ENCODE measurements at places on chromosomes 6 and 20. TPM values are rescaled to one million over a fixed set of nuclear protein-coding genes. Genes with fewer than 3 reads are reported as not detected.

Gene THBS2
- 25.0 TPM for total RNA-seq

Gene BYSL
- total RNA-seq = 11.1 TPM

GRCh38 chr20:13231031-13231752 is 10.1 kb downstream of the ISM1 start:
- H3K36me3 ChIP-seq = no peaks in the 10 kb centered on the region
- DNase-seq = no peak
- no peak overlapping the region for H3K27ac ChIP-seq
- no peaks in the 10 kb centered on the region for H3K4me1 ChIP-seq
- no peak overlapping the region for H3K4me3 ChIP-seq
- H3K27me3 ChIP-seq = no peaks in the 10 kb centered on the region

GRCh38 chr6:79762370-79762769 is 131.2 kb downstream of the SH3BGRL2 start:
- DNase-seq = no peak
- no peaks in the 10 kb centered on the region for H3K27me3 ChIP-seq
- no peak overlapping the region for H3K27ac ChIP-seq

Measured in esophagus squamous epithelium (tissue), 5 donors.